Thyroid gland (tissue), 4 donors: ENCODE measurements at places on chromosomes 2 and 18. TPM values are rescaled to one million over a fixed set of nuclear protein-coding genes. Genes with fewer than 3 reads are reported as not detected.

- no peak for DNase-seq
These were observed 673.8 kb upstream of the FANCL start for GRCh38 chr2:58914733-58915505.

GRCh38 chr2:159144776-159145614 is 141.5 kb downstream of the WDSUB1 start:
- DNase-seq, result no peak

The TXNDC2 gene
- not detected for total RNA-seq

The GPAT2 gene
- total RNA-seq, result 1.2 TPM

DNA sequence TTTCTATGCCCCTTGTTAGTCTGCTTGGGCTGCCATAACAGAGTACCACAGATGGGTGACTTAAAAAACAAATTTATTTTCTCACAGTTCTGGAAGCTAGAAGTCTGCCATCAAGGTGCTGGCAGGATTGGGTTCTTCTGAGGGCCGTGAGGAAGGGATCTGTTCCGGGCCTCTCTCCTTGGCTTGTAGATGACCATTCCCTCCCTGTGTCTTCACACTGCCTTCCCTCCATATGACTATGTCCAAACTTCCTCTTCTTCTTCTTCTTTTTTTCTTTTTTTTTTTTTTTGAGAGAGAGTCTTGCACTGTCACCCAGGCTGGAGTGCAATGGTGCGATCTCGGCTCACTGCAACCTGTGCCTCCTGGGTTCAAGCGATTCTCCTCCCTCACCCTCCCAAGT is 13.1 kb upstream of the CCNYL1 start:
- no peak for DNase-seq

GRCh38 chr18:57052759-57053158 is 94.1 kb upstream of the BOD1L2 start:
- no peak for DNase-seq

DNA sequence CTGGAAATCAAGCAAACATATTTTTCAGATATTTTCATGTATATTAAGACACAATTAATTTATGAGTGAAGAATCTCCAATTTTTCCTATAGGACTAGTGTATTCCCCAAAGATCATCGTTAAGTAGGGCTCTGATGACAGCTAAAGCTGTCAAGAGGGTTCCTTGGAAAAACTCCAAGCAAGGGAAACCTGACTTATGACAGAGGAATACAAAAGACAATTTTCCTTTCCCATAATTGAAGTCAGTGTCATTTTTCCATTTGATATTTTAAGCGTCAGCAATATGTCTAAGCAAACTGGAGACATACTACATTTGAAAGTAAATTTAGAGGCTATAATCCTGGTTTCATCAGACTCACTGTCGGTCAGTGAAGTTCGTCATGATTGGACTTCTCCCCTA is 36.1 kb downstream of the RIT2 start:
- DNase-seq, result no peak

GRCh38 chr18:13400636-13401315 is 182.2 kb downstream of the LDLRAD4 start:
- DNase-seq, result no peak

GRCh38 chr2:150586858-150587257 is 99.4 kb upstream of the RND3 start:
- DNase-seq, result no peak

- DNase-seq, result no peak
These were observed 98.4 kb downstream of the PIEZO2 start for GRCh38 chr18:11050966-11051365.

The SERPINB4 gene
- not detected for total RNA-seq

- DNase-seq, result no peak
These were observed 76.7 kb upstream of the ACAA2 start for GRCh38 chr18:49890041-49890440.

DNA sequence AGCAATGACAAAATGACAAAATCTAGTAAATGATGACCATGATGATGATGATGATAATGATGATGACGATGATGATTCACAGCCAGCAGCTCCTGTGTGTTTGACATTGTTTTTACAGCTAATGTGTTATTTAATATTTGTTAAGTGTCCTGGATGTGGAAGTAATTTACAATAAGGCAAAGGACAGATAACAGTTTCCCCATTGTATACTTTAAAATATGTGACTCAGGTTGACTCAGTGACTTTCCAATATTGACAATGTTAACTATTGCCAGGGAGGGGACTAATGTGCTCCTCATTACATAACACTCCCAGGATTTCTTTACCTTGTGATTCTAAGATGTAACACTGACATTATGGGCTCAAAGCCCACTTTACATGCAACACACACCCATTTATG is 602.2 kb downstream of the FBXO15 start:
- no peak for DNase-seq

The KLHL29 gene
- 2.2 TPM for total RNA-seq

The FN1 gene
- total RNA-seq, result 89.1 TPM

The FER1L5 gene
- total RNA-seq, result 0.11 TPM

DNA sequence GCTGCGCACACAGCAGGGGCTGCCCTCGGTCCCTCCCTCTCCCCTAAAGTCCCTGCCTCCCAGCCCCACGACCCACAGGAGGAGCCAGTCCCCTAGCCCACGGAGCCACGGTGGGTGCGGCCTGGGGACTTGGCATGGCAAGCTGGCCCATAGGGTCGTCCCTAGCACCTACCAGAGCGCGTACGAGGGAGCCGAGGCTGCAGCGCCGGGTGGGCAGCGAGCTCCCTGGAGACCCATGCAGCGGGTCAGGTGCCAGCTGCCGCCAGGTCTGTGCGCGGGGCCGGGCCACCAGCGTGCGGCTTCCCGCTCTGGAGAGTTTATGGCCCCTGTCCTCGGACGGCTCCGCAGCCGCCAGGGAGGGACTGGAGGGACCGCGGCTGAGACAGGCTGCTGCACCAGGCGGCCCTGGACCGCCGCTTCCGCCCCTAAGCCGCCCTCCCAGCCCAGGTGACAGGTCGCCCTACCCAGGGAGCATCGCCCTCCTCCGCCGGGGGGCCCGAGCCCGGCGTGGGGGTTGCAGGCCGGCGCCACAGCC is 273.6 kb downstream of the CCDC74A start:
- no peak for DNase-seq
